ENCODE measurements at places on chromosomes 13 and 19.

DNA sequence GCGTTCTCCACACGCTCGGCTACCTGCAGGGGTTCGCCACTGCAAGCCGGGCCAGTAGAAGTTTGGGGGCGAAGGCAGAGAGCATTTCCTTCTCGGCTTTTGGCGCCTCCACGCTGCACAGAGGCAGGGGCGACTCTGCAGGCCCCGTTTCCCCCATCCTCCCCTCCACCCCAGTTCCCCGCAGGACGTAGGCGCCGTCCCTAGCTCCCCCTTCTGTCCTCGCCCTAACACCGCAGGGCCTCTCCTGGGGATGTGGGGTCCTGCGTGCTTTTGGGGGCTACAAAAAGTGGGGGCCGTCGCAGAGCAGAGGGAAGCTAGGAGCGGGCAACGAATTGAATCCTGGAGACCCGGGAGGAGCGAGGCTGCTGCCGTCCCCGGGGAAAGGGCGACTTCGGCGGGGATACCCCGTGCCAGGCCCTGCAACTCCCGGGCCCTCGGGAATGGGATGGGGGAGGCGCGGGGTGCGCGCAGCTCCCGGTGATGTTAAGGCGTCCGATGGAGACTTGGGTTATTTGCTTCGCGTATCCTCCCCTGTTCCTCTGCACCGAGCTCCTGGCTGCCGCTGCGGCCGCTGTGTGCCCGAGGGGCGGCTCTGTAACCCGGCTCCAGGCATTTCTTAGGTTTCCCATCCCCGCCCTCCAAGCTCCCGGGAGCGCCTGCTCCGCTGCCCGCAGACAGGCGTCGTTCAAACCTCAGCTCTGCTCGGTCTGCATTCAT lies 255.9 kb upstream of the SOX21 start:
- DNase-seq: no peak

- no peak for DNase-seq
These were observed 19.0 kb downstream of the OLFM2 start for GRCh38 chr19:9917321-9917720.

GRCh38 chr13:40966298-40966697 lies 52.8 kb downstream of the ELF1 start:
- DNase-seq: no peak

GRCh38 chr13:39815345-39816111 lies 160.1 kb downstream of the COG6 start:
- DNase-seq: no peak

DNA sequence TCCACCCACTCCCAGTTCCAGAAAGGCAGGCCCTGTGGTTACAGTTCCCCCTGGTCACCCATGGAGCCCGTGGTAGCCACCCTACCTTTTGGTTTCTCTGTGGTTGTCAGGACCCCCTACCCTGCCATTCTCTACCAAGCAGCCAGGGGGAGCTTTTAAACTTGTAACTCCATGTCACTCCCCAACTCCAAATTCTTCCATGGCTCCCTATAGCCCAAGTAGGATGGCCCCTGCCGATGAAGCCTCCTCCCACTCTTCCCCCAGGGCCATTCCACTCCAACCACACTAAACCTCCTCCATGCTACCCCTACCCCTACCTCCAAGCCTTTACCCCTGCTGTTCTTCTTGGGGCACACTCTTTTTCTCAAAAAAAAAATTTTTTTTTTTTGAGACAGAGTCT lies 2.2 kb downstream of the S1PR2 start:
- peak; percentile 53 for DNase-seq

DNA sequence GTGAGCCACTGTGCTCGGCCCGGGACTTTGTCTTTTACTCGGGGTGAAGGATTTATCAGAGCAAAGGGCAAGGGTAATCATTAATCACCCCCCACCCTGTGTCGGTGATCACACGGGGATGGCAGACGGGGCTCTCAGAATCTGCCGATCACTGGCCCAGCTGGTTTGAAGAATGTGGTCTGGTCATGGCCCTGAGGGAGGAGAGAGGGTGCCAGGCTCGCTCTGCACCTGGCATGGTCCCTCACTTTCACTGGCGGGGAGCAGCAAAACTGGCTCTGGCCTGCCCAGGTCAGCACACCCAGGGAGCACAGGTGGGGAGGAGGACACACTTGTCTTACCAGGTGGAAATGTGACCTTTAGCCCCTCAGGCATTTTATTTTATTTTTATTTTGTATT lies 10.2 kb downstream of the REEP6 start:
- no peak for DNase-seq

Measured in CD4-positive, alpha-beta T cell treated with Interleukin-15 for 4 hours (primary cell).